ENCODE measurements at places on chromosomes 12 and 14.

DNA sequence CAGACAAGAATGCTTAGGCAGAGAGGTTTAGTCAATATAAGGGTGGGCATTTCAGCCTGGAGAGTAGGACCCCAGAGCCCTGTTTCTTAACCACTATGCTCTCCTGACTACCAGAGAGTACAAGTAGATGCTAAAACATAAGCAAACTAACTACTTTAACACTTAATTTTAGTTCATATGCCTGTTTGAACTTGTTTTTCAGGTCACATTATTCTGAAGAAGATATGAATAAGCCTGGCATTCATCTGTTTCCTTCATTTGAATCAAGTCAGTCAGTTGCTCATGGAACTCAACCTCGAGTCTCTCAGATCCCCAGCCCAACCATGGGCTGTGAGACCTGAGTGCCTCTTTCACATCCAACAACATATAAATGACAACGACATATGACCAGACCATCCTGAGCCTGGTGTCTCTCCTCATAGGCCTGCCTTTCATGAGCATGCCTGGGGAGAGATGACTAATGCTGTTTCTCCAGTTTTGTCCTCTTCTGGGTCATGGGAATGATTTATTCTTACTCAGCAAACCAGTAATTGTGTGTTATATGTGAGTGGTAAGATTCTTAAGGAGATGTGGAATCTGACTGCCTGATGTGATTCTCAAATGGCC lies 251.1 kb upstream of the BTG1 start:
- no peak for DNase-seq

GRCh38 chr14:45238988-45239387 lies 14.0 kb downstream of the MIS18BP1 start:
- no peak for DNase-seq

GRCh38 chr12:52697058-52697582 lies 6.2 kb downstream of the KRT77 start:
- DNase-seq: no peak

DNA sequence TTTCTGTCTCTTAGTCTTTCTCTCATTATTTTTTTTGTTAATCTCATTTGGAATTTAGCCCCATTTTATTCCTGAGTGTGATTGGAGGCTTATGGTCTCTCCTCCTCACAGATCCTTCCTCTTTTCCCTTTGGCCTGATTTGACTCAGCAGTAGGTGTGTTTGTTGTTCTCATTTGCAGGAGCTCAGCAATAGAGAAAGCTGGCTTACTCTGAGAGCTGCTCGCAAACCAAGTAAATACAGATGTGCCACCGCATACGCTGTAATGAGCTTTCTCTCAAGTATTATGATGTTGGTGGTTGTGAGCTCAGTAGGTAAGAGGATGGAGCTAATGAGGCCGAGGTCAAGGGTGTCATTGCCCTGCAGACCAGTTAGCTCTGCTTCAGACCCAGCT lies 206.5 kb downstream of the ETV6 start:
- no peak for DNase-seq

DNA sequence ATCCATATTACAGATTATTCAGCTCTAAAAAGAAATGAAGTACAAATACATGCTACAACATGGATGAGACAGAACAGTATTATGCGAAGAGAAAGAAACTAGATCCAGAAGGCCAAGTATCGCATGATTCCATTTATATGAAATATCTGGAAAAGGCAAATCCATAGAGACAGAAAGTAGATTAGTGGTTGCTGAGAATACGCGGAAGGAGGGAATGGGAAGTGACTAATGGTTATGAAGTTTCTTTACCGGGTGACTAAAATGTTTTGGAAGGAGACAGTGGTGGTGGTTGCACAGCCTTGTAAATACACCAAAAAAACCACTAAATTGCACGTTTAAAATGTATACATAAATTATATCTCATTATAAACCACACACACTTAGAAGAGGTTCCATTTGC lies 12.5 kb downstream of the PRDM4 start:
- DNase-seq: no peak

DNA sequence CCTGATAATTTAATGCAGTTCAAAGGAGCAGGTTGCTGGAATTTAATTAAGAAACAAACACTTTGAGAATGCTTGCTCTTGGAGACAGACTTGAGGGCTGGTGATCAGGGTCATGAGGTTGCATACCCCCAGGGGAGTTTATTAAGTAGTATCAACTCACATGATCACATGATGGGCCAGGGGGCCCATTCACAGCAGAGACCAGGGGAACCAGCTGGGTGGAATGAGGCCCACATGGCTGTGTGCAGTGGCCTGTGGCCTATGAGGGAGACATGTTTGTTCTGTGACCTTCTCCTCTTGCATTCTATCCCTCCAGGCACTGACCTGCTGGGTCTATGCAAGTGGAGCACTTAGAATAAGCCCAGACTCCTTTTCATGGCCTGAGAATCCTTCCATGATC lies 266.6 kb upstream of the PWP1 start:
- DNase-seq: no peak

- DNase-seq: no peak
Observed at GRCh38 chr14:30223385-30223785, 295.7 kb upstream of the PRKD1 start.

DNA sequence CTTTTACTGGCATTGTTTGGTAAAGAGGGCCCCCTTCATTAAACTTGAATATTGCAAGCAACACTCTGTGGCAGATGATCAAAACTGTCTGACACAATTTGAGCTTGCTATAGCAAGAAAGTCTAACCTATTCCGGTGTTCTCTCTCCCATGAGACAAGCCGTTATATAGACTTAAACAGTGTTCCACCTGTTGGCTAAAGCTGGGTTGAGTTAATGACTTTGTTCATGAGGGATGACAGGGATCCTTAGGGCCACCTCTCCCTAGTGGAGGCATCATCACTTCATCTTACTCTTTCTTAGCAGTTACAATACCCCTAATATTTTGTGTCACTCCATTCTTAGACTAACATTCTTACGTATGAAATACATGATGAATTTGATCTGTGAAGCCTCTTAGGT lies 3.8 kb downstream of the EIF5 start:
- DNase-seq: no peak

DNA sequence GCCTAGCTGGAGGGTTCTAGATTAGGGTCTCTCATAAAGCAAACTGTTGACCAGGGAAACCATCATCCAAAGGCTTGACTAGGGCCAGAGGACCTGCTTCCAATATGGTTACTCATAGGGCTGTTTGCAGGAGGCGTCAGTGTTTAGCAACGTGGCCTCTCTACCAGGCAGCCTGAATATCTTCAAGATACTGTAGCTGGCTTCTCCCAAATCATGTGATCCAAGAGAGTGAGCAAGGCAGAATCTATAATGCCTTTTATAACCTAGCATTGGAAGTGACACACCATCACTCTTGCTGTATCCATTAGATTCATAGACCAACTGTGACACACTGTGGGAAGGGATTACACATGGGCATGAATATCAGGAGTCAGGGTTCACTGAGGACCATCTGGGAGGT lies 17.3 kb downstream of the TPH2 start:
- no peak for DNase-seq

DNA sequence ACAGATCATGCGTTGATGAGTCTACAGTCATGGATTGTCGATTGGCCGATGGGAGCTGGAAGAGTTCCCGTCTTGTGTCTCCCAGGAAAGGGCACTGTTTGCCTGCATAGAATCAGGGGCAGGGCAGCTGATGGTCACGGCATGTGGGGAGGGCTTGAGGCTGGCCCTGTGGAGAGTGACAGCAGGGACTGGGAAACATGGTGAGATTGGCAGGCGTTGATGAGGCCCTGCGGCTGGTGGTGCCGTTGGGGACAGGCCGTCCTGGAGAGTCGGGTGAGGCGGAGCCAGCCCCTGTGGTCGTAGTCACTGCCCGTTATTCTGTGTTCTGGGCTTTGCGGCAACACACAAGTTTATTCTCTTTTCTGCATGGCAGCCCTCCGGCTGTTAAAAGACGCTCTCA lies 52.9 kb downstream of the TECPR2 start:
- DNase-seq: no peak

GRCh38 chr14:94056579-94057308 lies 24.3 kb downstream of the DDX24 start:
- no peak for DNase-seq

DNA sequence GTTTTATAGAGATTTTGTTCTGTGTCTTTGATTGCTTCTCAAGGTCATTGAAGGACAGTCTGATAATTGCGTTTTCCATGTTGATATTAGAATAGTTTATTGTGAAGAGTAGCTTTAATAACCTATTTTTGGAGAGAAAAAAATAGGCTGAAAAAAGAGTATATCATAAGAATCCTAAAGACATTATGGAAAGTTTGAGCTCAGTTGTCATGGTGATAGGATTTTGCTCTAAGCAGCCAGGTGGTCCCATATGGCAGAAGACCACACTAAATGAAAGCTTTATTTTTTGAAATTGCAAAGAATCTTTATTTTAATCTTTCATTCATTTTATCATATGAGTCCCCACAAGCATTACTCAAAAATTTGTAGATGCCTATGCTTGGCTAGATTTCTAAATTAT lies 358.9 kb upstream of the NAV3 start:
- no peak for DNase-seq

DNA sequence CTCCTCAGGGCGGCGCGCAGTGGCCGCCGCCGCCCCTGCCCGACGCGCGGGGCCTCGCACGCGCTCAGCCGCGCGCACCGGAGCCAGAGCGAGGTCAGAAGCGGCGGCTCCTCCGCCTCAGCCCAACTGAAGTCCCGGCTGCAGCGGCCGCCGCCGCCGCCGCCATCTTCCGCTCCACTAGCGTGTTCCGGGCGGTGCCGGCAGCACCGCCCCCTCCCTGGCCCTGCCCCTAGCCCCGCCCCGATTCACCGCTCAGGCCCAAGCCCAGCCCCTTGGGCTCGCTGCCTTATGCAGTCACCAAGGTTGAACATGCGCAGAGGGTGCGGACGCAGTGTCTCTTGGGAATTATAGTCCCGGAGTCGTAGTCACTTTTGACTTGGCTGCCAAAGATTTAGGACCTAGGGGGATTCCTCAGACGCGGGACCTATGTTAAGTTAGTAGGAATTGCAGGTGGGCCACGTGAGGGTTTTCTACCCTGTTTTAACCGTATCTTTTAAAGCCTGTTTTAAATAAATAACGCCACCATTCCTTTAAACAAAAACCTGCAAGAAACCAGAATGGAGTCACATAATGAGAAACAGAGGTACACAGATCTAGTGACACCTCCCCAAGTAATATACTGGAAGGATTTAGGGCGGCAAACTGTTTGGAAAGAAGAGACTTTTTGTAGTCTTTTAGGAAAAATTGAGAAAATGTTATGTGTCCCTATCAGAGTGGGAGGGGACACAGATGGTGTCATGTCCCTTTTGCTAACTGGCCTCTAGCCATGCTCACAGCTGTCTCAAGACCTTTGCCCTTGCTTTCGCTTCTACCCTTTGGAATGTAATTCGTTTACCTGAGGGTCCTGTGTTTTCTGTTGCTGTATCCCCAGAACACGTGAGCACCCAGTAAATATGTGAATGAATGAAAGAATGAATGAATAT lies at the start of gene PPTC7:
PPTC7 (minus strand) TSS at position 182 of the 923 bp plus-strand sequence. CDS start 287 bp downstream, outside the sequence.
- DNase-seq: peak; percentile 91

- DNase-seq: no peak
Observed at GRCh38 chr14:20019257-20019865, at the start of gene OR4K14. OR4K14 (minus strand) TSS chr14:20019307; CDS start chr14:20015193, 4,114 bp downstream.

GRCh38 chr14:25231004-25231403 lies 181.1 kb upstream of the STXBP6 start:
- no peak for DNase-seq

DNA sequence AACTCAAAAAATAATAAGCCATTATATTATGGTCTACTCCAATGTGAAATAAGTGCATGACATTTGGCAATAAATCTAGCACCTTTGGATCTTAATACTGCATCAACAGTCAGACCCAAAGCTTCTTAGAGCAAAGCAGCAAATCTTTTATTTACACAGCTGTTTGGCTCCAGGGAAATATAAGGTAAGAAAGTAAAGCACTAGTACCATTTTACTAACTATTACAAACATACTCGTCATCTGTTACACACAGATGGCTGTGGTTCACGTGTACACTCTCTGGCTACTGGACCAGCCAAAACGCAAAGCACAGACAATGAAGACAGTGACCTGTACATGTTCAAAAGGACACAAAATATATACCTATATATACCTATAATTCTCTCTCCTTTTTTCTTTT lies 2.8 kb downstream of the FGD6 start:
- no peak for DNase-seq

GRCh38 chr14:105315941-105316576 lies 1.5 kb downstream of the PACS2 start:
- no peak for DNase-seq

- DNase-seq: no peak
Observed at GRCh38 chr12:1915082-1915968, 3.1 kb downstream of the CACNA2D4 start.

DNA sequence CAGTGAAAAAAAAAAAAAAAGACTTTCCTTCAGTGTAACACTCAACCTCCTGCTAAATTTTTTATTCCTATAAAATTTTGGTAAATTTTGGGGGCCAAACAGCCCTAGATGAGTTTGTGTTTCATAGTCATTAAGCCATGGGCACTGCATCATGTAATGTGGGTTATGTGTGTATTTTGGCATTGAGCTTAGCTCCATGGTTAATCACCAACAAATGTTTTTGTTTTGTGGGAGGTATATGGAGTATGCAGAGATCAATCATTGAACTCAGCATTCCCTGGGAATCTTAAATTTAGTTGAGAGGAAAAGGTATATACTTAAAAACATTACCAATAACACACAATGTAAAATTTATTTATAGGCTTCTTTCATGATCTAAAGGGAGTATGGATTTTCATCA lies 8.5 kb upstream of the ARMH4 start:
- no peak for DNase-seq

DNA sequence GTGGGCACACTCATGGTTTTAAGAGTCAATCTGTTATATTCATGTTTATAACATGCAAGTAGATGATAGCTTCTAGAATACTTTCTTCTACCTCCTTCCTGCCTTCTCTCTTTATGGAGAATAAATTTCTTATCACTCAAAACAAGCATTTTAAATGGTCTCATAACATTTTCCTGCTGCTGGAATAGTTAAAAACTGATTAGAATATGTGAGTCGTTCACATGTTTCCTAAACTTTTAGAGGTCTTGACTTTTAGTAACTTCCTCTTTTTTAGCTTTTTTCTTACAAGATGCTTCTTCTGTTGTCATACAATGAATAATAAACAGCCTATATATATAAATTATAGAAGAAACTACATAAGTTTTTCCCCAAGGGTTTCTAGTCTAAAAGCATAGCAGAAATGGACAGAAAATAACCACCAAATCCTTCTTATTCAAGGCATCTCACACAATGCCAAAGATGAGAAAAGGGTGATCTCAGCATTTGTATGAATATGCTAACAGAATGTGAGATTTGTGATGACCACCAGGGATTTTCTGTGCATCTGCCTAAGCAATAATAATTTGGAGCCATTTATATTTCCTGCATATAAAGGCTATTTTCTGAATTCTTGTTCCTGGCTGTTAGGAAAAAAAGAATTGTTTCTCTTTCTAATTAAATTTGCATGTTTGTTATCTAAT lies 127.8 kb downstream of the DAAM1 start:
- DNase-seq: no peak

Measured in NCI-H2227 treated with DMSO at 0.1 percent for 48 hours (cell line).